ENCODE measurements at places on chromosomes 3 and 15. TPM values are rescaled to one million over a fixed set of nuclear protein-coding genes. Genes with fewer than 3 reads are reported as not detected.

- no peaks in the 10 kb centered on the region for H3K36me3 ChIP-seq
- no peak for DNase-seq
- no peak overlapping the region for H3K27ac ChIP-seq
- H3K4me1 ChIP-seq, result peaks cover 28% of the 10 kb centered on the region
- H3K4me3 ChIP-seq, result peak overlapping the region; percentile 48
- no peaks in the 10 kb centered on the region for H3K27me3 ChIP-seq
Observed at GRCh38 chr3:187919544-187919943, 174.3 kb upstream of the BCL6 start.

DNA sequence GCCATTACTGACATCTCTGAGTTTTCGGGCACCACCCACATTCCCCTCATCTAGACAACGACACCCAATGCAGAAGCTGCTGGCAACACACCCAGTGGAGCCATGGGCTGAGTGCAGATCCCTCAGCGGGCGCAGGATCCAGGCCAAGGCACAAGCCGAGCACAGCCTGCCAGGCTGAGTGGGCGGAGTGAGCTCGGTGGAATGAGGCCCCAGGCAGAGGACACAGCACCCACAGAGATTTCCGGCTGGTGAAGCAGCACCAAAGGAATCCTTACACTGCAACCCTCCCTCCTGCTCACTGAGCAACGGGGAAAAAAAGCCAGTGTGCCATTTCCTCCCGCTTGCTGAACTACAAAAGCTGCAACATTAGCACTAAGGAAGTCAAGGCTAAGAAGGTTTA, 34.3 kb downstream of the ZMAT3 start:
- DNase-seq, result peak; percentile 80
- peak overlapping the region; percentile 69 for H3K27ac ChIP-seq
- peaks cover 11% of the 10 kb centered on the region for H3K4me1 ChIP-seq
- H3K27me3 ChIP-seq, result no peaks in the 10 kb centered on the region
- H3K4me3 ChIP-seq, result peak overlapping the region; percentile 44
- no peaks in the 10 kb centered on the region for H3K36me3 ChIP-seq

- no peaks in the 10 kb centered on the region for H3K27me3 ChIP-seq
- H3K27ac ChIP-seq, result no peak overlapping the region
- no peak overlapping the region for H3K4me3 ChIP-seq
- H3K36me3 ChIP-seq, result peaks cover 4% of the 10 kb centered on the region
Observed at GRCh38 chr15:42279234-42279723, 6.0 kb upstream of the TMEM87A start.

The FGF7 gene
- polyA plus RNA-seq, result not detected

The MINAR1 gene
- polyA plus RNA-seq, result 0.25 TPM

GRCh38 chr3:149199474-149199873, 22.2 kb downstream of the CP start:
- no peaks in the 10 kb centered on the region for H3K4me1 ChIP-seq
- no peak for DNase-seq
- no peak overlapping the region for H3K27ac ChIP-seq
- no peaks in the 10 kb centered on the region for H3K36me3 ChIP-seq

GRCh38 chr3:111702996-111703985, 108.1 kb upstream of the ZBED2 start:
- no peak overlapping the region for H3K27ac ChIP-seq
- no peaks in the 10 kb centered on the region for H3K4me1 ChIP-seq
- no peaks in the 10 kb centered on the region for H3K36me3 ChIP-seq
- no peak overlapping the region for H3K4me3 ChIP-seq

DNA sequence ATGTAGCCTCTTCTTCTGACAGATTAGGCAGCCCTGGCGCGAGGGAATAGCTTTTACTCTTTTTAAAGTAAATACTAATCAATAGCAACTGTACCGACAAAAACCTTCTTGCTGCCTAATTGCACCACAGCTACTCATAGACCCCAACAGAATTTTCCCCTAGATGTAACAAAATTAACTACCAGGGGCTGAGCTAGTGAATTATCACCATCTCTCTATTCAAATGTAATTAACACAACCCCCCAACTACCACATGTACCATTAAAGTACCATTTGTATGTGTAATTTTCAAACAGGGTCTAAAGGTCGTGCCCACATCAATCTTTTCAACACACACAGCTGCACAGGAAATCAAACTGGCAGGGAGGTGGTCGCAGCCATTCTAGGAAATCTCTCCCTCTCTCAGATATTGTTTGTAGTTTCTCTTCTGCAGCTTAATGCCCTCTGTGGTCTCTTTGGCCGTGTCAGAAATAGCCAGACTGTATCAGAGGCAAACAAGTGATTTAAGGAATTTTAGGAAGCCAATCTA, 322.9 kb downstream of the RORA start:
- no peaks in the 10 kb centered on the region for H3K36me3 ChIP-seq
- DNase-seq, result no peak
- H3K27me3 ChIP-seq, result no peaks in the 10 kb centered on the region
- no peak overlapping the region for H3K4me3 ChIP-seq

DNA sequence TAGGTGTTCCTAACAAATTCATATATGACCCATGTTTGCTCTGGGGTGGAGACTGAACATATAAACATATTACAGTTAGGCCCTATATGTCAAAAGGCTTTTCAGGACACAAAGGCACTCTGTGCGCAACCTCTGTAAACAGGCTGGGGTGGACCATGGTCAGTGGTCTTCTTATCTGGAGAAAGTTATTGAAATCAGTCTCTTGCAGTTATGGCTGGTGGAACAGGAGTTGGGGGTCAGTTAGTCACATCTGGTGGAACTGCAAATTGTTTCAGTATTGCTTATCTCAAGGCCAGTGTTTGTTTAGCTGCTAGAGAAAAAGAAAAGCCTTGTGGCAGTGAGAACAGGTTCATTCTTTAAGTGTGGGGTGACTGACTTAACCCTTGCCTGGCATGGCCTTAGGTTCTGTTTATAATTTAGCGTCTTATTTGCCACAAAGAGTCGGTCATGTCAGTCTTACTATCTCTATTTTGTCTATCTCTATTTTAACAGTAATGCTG, 5.9 kb upstream of the GP9 start:
- H3K27me3 ChIP-seq, result no peaks in the 10 kb centered on the region
- DNase-seq, result no peak
- no peak overlapping the region for H3K4me3 ChIP-seq
- no peaks in the 10 kb centered on the region for H3K36me3 ChIP-seq

The TLR9 gene
- 0.16 TPM for polyA plus RNA-seq

GRCh38 chr3:86537171-86537570, 453.8 kb downstream of the VGLL3 start:
- no peak overlapping the region for H3K4me3 ChIP-seq
- H3K4me1 ChIP-seq, result no peaks in the 10 kb centered on the region
- H3K36me3 ChIP-seq, result no peaks in the 10 kb centered on the region
- no peak overlapping the region for H3K27ac ChIP-seq
- no peaks in the 10 kb centered on the region for H3K27me3 ChIP-seq

- no peak for DNase-seq
- no peaks in the 10 kb centered on the region for H3K27me3 ChIP-seq
- H3K4me3 ChIP-seq, result no peak overlapping the region
- no peaks in the 10 kb centered on the region for H3K36me3 ChIP-seq
Observed at GRCh38 chr3:178397836-178398235, 138.4 kb upstream of the KCNMB2 start.

DNA sequence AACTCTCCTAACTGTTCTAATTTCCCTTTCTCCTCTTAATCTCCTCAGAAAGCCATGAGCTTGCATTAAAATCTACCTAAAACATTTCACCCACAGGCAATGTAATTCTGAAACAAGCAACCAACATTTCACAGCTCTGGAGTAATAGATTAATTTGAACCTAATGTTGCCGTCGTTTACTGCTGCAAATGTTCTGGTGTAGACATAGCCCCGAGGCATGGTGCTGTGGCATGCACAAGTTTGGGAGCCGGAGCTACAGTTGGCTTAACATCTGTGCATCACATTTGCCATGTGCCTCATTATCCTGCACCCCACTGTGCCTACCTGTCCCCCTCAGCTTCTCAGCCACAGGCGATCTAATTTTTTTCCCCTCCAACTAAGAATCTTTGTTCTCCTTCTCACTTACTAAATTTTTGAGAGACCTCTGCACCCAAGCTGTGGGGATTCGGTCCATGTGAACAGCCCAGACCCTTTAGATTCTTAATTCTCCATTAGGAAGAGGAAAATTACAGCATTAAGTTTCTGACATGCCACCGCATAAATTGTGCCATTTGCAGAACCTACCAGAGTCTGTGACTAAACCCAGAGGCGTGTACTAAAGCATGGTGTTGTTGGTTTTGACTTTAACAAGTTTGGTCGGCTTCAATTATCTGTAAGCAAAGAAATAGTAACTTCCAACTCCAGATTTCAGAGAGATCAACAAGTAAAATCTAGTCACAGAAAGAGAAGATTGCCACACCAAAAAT, 419.2 kb downstream of the MECOM start:
- no peaks in the 10 kb centered on the region for H3K36me3 ChIP-seq
- no peak overlapping the region for H3K27ac ChIP-seq
- peaks cover 3% of the 10 kb centered on the region for H3K27me3 ChIP-seq
- H3K4me1 ChIP-seq, result no peaks in the 10 kb centered on the region
- H3K4me3 ChIP-seq, result no peak overlapping the region

The FILIP1L gene
- not detected for polyA plus RNA-seq

- no peaks in the 10 kb centered on the region for H3K36me3 ChIP-seq
- H3K27ac ChIP-seq, result no peak overlapping the region
- H3K4me3 ChIP-seq, result no peak overlapping the region
Observed at GRCh38 chr3:104960579-104960978, 406.1 kb upstream of the ALCAM start.

- H3K27me3 ChIP-seq, result peaks cover 6% of the 10 kb centered on the region
- no peak overlapping the region for H3K4me3 ChIP-seq
- DNase-seq, result no peak
- no peak overlapping the region for H3K27ac ChIP-seq
- no peaks in the 10 kb centered on the region for H3K36me3 ChIP-seq
- no peaks in the 10 kb centered on the region for H3K4me1 ChIP-seq
Observed at GRCh38 chr3:194201953-194202666, 66.2 kb downstream of the HES1 start.

- H3K4me1 ChIP-seq, result peaks cover 28% of the 10 kb centered on the region
- DNase-seq, result no peak
- H3K27ac ChIP-seq, result no peak overlapping the region
- no peak overlapping the region for H3K4me3 ChIP-seq
- no peaks in the 10 kb centered on the region for H3K27me3 ChIP-seq
Observed at GRCh38 chr3:48929358-48930035, 10.9 kb downstream of the ARIH2 start.

GRCh38 chr3:126399351-126399735, 4.6 kb downstream of the CFAP100 start:
- H3K27me3 ChIP-seq, result no peaks in the 10 kb centered on the region
- no peaks in the 10 kb centered on the region for H3K4me1 ChIP-seq
- no peak overlapping the region for H3K4me3 ChIP-seq
- DNase-seq, result no peak
- no peaks in the 10 kb centered on the region for H3K36me3 ChIP-seq

DNA sequence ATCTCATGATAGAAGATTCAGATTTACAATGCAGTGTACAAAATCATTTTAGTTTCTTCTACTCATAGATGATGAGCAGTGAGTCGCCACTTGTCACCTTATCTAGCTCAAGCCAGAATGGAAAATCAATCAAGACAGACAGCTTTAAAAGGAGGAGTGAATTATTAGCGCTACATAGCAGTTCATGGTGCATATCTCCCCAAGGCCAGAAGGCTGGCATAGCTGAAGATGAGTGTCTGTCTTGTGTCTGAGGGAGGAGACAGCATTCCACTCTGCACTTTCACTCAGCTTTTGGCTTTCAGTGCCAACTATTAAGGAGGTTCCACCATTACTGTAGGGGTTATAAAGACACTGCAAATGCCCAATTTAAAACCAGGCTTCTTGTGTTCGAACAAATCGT, 804.1 kb upstream of the LMCD1 start:
- no peaks in the 10 kb centered on the region for H3K36me3 ChIP-seq
- no peak for DNase-seq
- H3K27me3 ChIP-seq, result no peaks in the 10 kb centered on the region
- no peaks in the 10 kb centered on the region for H3K4me1 ChIP-seq
- H3K27ac ChIP-seq, result no peak overlapping the region

The UNC13C gene
- not detected for polyA plus RNA-seq

GRCh38 chr3:165254812-165255211, 58.6 kb upstream of the SLITRK3 start:
- H3K27ac ChIP-seq, result no peak overlapping the region
- H3K4me3 ChIP-seq, result no peak overlapping the region
- DNase-seq, result no peak

DNA sequence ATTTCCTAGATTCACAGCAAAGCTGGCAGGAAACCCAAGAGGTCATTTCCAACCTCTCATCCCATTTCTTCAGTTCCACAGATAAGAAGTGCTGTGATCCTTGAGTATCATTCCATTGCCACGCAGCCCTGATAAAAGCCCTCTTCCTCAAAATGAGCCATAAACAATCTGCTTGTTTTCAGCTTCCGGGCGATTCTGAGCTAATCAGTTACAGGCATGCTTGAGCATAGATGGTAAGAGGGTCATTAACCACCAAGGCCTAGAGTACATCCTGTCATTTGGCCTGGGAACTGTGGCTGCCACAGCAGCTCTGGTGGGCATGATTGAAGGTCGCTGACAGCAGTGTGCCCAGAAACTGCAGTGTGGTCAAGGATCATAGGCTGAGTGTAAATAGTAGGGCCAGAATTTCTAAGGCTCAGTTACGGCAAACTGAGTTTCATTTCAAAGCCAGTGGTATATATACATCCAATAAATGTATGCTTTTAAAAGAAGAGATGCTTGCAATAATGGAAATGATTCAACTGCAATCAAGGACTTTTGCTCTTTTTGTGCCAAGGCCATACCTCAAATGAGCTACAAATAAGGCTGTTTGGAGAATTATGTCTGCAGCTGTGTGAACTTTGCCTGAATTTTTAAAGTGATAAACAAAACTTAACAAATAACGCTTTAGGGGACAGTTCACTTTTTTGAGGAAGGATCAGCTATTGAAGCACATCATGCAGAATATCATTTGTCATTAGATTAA, 47.3 kb downstream of the P3H2 start:
- no peaks in the 10 kb centered on the region for H3K4me1 ChIP-seq
- H3K4me3 ChIP-seq, result no peak overlapping the region
- DNase-seq, result no peak
- no peaks in the 10 kb centered on the region for H3K36me3 ChIP-seq

GRCh38 chr15:79378394-79379109, 53.6 kb upstream of the MINAR1 start:
- no peak overlapping the region for H3K27ac ChIP-seq
- no peaks in the 10 kb centered on the region for H3K27me3 ChIP-seq
- no peaks in the 10 kb centered on the region for H3K36me3 ChIP-seq

DNA sequence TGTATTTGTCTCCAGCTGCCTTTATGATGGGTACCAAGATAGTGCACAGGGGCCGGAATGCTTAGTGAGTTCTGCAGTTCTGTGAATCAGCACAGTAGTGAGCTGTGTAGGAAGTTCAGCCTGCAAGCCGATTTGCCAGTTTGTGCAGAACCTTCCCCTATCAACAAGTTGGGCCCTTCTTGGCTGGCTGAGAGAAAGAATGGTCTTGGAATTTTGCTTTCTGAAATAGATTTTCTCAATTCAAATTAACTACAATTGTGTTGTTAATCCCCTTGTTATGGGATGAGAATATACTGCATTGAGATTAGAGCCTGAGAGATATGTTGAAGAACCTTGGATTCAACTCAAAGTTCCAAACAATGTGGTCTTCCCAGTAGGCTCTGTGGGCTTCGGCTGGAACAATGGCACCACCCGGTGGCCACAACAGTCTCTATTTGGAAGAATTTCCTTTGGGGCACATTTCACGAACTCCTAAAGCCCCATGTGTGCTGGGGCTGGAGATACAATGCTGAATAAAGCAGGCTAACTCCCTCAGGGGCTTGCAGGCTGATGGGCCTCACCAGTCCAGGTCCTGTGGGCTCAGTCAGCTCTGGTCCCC, 59.1 kb downstream of the TRIM42 start:
- H3K27ac ChIP-seq, result no peak overlapping the region
- DNase-seq, result no peak
- no peaks in the 10 kb centered on the region for H3K27me3 ChIP-seq
- H3K36me3 ChIP-seq, result no peaks in the 10 kb centered on the region
- H3K4me3 ChIP-seq, result no peak overlapping the region

GRCh38 chr15:58537033-58537432, 105.2 kb downstream of the LIPC start:
- no peaks in the 10 kb centered on the region for H3K4me1 ChIP-seq
- H3K4me3 ChIP-seq, result no peak overlapping the region
- no peaks in the 10 kb centered on the region for H3K27me3 ChIP-seq
